ENCODE measurements at places on chromosomes 7 and 10.

DNA sequence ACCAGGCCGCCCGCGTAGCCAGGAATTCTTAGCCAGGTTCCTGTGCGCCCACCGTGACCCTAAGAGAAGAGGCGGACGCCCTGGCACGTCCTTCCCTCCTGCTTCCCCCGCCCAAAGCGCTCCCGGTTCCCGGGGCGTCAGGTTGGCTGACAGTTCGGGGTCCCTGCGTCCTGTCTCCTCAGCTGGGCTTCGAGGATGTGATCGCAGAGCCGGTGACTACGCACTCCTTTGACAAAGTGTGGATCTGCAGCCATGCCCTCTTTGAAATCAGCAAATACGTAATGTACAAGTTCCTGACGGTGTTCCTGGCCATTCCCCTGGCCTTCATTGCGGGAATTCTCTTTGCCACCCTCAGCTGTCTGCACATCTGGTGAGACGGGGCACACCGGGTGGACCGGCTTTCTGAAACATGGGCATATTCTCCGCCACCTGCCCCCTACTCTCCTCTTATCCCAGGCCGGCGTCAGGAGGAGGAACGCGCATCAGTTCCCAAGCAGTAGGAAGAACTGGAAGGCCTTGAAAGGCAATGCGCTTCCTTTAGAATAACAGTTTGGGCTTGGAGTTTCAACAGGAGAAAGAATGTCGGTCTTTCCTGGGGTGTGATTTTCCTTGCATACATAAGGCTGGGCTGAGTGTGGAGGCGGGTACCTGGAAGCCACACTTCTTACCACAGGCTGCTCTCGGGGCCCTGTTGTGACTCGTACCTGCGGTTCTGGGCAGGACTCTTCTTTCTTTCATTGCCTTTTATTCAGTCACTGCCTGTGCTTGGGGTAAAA lies 728 bp downstream of the CAV2 start:
- no peak for DNase-seq

GRCh38 chr10:61911425-61911824 lies 9.9 kb downstream of the ARID5B start:
- DNase-seq, result no peak

DNA sequence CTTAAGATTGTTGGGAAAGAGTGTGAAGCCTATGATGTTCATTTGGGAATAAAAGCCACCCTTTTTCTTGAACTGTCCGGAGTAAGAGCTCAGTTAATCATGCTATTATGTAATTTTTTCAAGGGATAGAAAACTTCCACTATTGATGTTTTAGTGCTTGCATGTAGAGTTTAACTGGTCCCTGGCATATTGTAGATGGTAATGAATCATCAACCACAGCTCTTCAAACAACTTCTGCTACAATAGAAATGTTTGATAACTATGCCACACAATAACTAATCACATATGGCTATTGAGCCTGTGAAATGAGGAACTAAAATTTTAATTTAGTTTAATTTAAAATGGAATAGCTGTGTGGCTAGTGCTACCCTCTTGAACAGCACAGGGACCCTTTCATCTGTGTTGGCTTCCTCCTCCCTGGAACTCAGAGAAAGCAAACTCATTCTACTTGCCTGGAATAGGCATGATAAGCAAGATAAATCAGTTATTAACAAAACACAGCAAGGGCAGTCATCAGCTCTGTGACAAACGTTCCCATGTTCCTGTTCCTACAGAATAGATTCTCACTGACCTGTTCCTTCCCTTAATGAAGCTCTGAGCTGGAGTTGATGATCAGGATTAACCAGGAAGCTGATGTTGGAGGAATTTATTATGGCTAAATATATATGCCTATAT lies 4.9 kb upstream of the SRI start:
- DNase-seq, result no peak

GRCh38 chr7:70925411-70926115 lies 206.4 kb upstream of the GALNT17 start:
- DNase-seq, result no peak

- no peak for DNase-seq
These were observed 48.1 kb downstream of the PARD3 start for GRCh38 chr10:34766811-34767494.

GRCh38 chr10:123835575-123835974 lies 56.0 kb downstream of the CPXM2 start:
- no peak for DNase-seq

DNA sequence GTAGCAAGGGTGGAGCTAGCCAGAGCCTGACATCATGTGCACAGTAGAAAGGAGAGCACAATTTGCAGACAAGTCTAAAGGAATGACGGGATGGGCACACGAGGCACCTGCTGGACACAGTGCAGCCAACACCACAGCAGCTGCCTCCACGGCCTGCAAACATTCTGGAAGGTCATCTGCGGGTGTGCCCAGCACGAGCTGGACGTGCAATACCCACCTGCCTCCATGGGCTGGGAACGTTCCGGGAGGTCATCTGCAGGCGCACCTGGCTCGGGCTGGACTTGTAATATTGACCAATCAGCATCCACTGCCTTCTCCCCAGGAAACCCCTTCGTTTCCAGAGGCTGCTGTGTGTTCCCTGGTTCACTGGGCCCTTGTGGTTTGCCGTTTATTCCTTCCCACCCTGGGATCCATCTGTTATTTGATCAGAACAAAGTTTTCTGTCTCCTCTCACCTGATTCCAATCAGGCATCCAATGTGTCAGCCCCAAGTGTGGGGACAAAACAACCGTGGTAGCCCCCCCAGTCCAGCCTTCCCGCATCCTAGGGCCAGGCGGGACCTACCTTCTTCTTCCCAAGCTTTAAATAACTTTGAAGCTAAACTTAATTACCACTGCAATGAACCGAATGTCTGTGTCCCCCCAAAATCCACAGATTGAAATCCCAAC lies 243.4 kb upstream of the PPP2R2D start:
- DNase-seq, result no peak

- DNase-seq, result no peak
These were observed 4.3 kb upstream of the GET4 start for GRCh38 chr7:871900-872537.

- no peak for DNase-seq
These were observed 110.8 kb downstream of the CALCR start for GRCh38 chr7:93463764-93464163.

GRCh38 chr10:84026821-84027257 lies 112.5 kb upstream of the GHITM start:
- no peak for DNase-seq

- DNase-seq, result no peak
These were observed 2.5 kb downstream of the PALD1 start for GRCh38 chr10:70481105-70481504.

DNA sequence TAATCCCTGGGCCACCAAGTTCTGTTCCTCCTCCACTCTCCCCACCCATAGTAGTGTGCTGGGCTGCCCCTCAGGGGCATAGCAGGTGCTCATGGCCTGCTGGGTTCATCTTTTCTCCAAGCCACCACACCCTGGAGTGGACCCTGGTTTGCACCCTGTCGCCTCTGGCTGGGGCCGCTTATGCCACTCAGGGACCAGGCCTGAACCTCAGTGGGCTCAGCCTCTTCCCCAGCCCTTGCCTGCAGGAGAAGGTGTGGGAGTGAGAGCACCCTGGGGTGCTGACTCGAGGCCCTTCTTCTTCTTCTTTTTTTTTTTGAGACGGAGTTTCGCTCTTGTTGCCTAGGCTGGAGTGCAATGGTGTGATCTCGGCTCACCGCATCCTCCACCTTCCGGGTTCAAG lies 10.2 kb downstream of the CLIP2 start:
- no peak for DNase-seq

DNA sequence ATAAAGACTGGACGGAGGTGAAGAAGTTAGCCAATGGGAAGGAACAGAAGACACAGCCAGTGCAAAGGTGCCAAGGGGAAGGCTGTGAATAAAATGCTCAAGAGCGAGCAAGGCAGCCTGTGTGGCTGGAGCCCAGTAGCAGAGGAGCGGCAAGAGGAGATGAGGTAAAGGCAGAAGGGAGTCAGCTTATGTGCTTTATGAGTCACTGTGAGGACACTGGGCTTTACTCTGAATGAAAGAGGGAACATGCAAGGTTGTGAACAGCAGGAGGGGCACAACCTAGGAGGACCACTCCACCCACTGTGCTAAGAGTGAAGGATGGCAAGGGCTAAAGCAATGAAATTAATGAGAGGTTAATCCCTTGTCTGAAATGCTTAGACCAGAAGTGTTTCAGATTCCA lies 129.0 kb upstream of the ODAD2 start:
- no peak for DNase-seq

DNA sequence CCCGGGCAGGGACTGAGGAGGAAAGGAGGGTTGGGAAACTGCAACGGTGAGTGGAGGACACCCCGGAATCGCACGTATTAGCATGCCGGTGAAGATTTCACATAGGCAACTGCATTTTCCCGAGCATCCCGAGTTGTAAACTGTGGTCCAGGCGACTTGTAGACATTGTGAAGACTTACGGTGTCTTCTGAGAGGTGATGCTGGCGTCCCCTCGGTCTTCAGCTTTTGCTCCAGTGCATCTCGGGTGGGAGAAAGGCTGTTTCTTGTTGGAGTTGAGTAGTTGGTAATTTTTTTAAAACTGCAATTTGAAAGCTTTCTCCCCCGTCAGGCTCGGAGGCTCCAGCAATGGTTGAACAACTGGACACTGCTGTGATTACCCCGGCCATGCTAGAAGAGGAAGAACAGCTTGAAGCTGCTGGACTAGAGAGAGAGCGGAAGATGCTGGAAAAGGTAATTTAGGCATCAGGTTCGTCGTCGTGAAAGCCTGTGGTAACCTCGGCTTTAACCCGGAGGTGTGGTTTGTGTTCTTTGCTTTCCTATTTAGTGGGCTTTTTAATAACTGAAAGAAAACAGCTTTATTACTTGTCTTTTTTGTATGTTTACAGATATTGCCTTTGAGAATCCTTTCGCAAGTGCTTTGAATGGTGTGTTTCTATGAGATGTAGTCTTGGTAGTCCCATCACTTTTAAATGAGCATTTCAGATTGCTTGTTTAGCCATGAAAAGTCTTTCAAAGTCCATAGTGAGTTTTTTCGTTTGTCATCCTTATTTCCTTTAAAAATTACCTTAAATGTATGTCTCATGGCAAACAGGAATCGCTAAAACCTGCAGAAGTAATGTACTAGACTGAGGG lies 687 bp downstream of the HELLS start:
- no peak for DNase-seq

GRCh38 chr7:47513741-47514241 lies 68.1 kb downstream of the TNS3 start:
- DNase-seq, result peak; percentile 94

DNA sequence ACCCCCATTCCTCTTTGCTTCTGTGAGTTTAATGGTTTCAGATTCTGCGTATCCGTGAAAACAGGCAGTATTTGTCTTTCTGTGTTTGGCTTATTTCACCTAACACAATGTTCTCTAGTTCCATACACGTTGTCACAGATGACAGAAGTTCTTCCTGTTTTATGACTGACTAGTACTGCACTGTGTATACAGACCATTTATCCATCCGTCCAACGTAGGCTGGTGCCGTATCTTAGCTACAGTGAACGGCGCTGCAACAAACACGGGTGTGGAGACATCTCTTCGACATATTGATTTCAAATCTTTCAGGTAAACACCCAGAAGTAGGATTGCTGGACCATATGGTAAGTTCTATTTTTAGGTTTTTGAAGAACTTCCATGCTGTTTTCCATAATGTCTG lies 181.7 kb downstream of the PARD3 start:
- DNase-seq, result no peak

DNA sequence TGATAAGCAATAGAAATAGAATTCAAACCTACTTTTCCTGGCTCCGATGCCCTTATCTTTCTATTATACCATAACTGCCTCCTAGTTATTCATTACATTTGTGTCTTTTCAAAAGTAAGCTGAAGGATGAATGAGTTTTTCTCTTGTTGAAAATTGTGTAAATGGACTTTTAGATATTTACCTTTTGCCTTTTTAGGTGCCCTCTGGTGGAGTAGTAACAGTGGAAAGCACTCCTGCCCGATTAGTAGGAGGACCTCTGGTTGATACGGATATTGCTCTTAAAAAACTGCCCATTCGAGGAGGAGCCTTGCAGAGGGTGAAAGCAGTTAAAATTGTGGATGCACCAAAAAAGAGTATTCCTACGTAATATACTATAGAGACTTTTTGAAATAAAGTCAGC lies 11.2 kb downstream of the FAM237B start:
- DNase-seq, result no peak

GRCh38 chr10:21814866-21815265 lies 188.7 kb downstream of the DNAJC1 start:
- no peak for DNase-seq

DNA sequence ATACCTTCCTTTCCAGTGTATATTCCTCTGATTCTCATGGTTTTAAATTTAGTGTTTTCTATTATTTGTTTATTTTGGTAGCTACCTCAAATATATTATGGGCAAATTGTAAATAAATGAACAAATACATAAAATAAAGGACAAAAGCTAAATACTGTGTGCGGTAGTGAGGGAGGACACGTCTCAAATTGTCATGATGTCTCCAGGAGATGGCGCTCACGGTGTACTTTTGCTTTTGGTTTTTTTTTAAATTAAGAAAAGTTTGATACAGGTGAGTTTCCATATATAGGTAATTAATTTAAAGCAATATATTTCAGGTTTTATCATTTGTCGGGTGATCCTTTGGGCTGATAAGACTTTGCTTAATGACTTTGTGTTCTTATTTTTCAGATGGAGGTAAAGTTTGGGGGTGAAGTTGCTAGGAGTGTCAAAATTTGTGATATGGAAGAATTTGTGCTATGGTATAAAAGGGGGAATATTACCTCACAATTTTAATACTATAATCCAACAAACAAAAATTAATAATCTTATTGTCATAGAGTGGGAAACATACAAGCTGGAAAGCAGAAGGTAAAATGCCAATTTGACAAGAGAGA lies 68.4 kb upstream of the TMEM229A start:
- DNase-seq, result no peak

DNA sequence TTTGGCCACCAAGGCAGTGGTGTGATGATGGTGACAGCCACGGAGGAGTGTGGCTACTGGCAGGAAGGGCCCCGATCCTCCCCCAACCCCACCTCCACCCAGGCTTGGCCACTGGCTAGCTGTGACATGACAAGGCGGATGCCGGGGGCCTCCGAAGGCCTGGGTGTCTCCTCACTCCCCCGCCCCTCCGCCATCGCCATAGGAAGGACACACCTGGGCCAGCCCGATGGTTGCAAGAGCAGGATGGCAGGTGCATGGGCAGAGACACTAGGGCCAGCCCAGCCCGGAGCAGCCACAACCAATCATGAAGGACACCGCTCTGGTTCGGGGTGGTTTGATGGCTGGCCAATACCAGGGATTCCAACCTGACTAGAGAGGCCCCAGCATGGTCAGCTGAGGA lies 81.0 kb downstream of the PTPRN2 start:
- DNase-seq, result no peak

GRCh38 chr7:25333296-25333928 lies 105.1 kb upstream of the NPVF start:
- DNase-seq, result no peak

DNA sequence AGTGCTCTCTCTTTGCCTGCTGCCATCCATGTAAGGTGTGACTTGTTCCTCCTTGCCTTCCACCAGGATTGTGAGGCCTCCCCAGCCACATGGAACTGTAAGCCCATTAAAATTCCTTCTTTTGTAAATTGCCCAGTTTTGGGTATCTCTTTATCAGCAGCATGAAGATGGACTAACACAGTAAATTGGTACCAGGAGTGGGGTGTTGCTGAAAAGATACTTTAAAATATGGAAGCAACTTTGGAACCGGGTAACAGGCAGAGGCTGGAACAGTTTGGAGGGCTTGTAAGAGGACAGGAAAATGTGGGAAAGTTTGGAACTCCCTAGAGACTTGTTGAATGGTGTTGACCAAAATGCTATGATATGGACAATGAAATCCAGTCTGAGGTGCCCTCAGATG lies 63.8 kb upstream of the PPP1R9A start:
- DNase-seq, result no peak
